ENCODE measurements at places on chromosomes 7 and 10. TPM values are rescaled to one million over a fixed set of nuclear protein-coding genes. Genes with fewer than 3 reads are reported as not detected.

PPP1R3C gene
- 0.09 TPM for total RNA-seq

GTF2IRD1 gene
- total RNA-seq: 4.3 TPM

CDNF gene
- total RNA-seq: 1.0 TPM

CRYGN gene
- total RNA-seq: not detected

ZNF365 gene
- total RNA-seq: under 0.01 TPM

SHH gene
- under 0.01 TPM for total RNA-seq

CCDC136 gene
- total RNA-seq: 0.33 TPM

XRCC2 gene
- total RNA-seq: 1.4 TPM

C10orf143 gene
- 0.69 TPM for total RNA-seq

VWC2 gene
- total RNA-seq: not detected

CAV1 gene
- total RNA-seq: 781 TPM

PON1 gene
- total RNA-seq: not detected

FZD1 gene
- total RNA-seq: 3.3 TPM

TMEM213 gene
- not detected for total RNA-seq

IGF2BP3 gene
- total RNA-seq: 2.1 TPM

OPN4 gene
- not detected for total RNA-seq

PRKRIP1 gene
- 11.6 TPM for total RNA-seq

All from dermis lymphatic vessel endothelial cell (primary cell).